PC-9 (cell line): ENCODE measurements at places on chromosomes 1 and 21. TPM values are rescaled to one million over a fixed set of nuclear protein-coding genes. Genes with fewer than 3 reads are reported as not detected.

- no peak overlapping the region for H3K27ac ChIP-seq
- H3K27me3 ChIP-seq, result no peaks in the 10 kb centered on the region
- DNase-seq, result no peak
- H3K4me1 ChIP-seq, result no peaks in the 10 kb centered on the region
- peaks cover 13% of the 10 kb centered on the region; the same call in 1 of the 2 replicates for H3K36me3 ChIP-seq
These were observed 36.5 kb downstream of the DTL start for GRCh38 chr1:212072047-212072446.

DNA sequence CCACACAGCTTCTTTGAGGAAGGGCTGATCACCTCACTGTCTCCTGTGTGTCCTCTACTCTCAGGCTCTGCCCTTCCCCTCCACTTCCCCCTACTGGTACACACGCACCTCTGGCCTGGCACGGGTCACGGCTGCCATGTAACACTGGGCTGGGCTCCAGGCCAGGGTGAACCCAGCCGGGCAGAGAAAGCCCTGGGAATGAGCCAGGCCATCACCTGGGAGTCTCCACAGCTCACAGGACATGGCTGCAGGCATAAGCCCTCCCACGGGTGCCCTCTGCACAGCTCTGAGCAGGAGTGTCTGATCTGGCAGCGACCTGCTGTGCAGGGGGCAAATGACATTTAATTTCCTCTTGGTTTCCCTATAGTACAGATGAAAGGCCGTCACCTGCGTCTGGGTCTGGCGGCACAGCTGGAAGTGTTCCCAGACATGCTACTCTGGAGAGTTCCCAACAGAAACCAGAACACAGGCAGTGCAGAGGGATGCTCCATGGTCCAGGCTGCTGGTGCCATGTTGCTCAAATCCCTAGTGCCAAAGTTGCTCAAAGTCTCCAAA is 61.2 kb downstream of the ERI3 start:
- DNase-seq, result no peak
- H3K36me3 ChIP-seq, result peaks cover 15% of the 10 kb centered on the region; the same call in 1 of the 2 replicates
- no peak overlapping the region for H3K27ac ChIP-seq
- no peaks in the 10 kb centered on the region for H3K4me1 ChIP-seq

DNA sequence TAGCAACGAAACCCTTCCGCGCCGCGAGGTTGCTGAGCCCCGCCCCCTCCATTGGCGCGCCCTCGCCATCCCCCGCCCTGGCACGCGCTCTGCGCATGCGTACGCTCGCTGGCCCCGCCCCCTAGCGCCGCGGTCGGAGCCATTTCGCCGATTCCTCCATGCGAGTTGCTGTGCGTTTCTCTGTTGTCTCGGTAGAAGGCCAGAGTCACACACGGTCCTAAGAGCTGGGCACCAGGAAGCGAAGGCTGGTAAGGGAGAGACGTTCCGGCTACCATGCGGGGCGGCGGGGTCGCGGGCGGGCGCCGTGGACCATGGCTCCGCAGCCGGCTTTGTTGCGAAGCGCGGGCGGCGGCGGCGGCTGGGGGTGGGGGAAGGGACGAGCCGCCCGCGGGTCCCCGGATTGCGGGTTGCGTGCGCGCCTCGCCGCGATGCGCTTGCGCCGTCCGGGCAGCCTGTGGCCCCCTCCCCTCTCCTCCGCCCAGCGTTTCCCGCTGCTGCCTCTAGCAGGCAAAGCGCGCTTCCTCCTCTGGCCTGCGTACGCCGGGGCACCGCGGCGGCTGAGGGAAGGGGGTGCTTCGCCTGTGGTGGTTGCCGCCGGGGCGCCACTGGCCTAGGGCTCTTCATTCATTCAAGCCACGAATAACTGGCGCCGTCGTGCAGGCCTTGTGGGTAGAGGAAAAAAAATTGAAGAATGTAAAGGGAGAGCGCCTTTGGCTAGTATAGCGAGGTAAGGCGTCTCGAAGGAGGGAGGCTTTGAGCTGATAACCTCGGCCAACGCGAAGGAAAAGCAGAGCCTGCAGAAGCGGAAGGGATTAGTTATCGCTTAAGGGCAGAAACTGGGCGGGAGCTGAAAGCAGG is at the start of gene DHX9:
DHX9 (plus strand) TSS at position 139 of the 858 bp plus-strand sequence. CDS start 3,220 bp downstream, outside the sequence.
- H3K4me1 ChIP-seq, result peaks cover 24% of the 10 kb centered on the region
- H3K27me3 ChIP-seq, result no peaks in the 10 kb centered on the region
- H3K36me3 ChIP-seq, result peaks cover 29% of the 10 kb centered on the region
- peak; percentile 93 for DNase-seq

- H3K27ac ChIP-seq, result no peak overlapping the region
- no peaks in the 10 kb centered on the region for H3K4me1 ChIP-seq
These were observed 26.7 kb upstream of the PCP4 start for GRCh38 chr21:39840373-39841097.

- peak; percentile 72 for DNase-seq
- H3K4me3 ChIP-seq, result peak overlapping the region; percentile 66
- H3K36me3 ChIP-seq, result no peaks in the 10 kb centered on the region
- peak overlapping the region; percentile 79 for H3K27ac ChIP-seq
- peaks cover 30% of the 10 kb centered on the region for H3K4me1 ChIP-seq
These were observed 722 bp downstream of the TUT4 start for GRCh38 chr1:52552236-52552504.

DNA sequence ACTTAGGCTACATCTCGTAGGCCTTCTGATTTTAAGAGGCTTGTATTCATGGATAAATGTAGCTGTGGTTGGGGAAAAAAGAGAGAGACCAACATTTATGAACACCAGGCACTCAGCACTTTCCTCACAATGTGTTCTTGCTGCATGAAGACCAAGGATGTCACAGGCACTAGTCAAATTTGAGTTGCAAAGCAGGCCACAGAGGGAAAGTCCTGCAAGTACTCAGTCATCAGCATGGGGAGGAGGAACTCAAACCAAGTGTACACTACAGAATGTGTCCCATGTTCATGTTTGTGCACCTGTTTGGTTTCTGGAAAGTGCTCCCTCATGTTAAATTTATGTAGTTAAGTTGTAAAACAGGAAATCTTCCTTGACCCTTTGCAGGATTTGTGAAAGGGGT is 8.7 kb upstream of the MAP3K7CL start:
- no peak overlapping the region for H3K4me3 ChIP-seq
- DNase-seq, result no peak

DNA sequence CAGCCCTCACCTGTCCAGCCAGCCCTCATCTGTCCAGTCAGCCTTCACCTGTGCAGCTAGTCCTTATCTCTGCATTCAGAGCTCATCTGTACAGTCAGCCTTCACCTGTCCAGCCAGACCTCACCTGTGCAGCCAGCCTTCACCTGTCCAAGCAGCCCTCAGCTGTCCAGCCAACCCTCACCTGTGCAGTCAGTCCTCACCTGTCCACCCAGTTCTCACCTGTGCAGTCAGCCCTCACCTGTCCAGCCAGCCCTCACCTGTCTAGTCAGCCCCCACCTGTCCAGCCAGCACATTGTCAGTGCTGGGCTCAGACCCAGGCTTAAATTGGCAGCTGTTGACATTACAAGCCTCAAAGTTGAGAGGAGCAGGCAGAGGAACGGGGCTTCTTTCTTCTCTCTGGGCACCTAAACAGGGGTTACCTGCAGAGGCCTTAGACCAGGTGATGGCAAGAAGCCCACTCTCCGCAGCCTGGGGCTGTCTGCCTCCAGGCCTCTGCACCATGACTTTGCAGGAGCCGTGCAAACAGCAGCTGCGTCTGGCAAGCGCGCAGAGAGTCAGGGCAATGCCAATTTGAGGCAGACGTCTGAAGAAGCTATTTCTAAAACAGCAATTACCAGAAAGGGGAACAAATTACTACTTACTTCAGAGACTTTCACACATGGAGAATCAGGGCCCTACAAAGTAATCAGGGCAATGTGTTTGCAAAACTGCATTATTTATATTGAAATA is 506.1 kb downstream of the NPHP4 start:
- DNase-seq, result no peak
- no peak overlapping the region for H3K27ac ChIP-seq
- no peak overlapping the region for H3K4me3 ChIP-seq
- no peaks in the 10 kb centered on the region for H3K36me3 ChIP-seq
- H3K4me1 ChIP-seq, result no peaks in the 10 kb centered on the region
- H3K27me3 ChIP-seq, result peaks cover 37% of the 10 kb centered on the region

DNA sequence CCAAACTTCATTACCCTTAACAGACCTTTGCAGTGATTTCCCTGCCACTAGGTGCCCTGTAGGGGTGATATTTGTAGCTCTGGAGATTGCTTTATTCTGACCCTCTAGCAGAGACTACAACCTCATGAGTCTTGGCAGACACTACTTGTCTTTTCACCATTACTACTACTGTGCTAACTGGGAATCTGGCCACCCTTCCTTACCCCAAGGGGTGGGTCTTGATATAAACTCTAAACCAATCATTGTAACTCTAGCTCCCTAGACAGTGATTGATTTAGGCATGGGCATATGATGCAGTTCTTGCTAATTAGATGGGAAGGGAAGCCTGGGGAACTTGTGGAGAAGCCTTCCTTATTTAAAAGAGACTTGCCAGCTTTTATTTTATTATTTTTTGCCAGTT is 3.9 kb downstream of the KPNA6 start:
- peaks cover 5% of the 10 kb centered on the region; the same call in 1 of the 2 replicates for H3K36me3 ChIP-seq
- no peak overlapping the region for H3K27ac ChIP-seq
- H3K27me3 ChIP-seq, result no peaks in the 10 kb centered on the region
- no peak for DNase-seq

GRCh38 chr21:15050568-15051377 is 14.0 kb downstream of the NRIP1 start:
- H3K4me3 ChIP-seq, result no peak overlapping the region
- DNase-seq, result no peak
- no peaks in the 10 kb centered on the region for H3K27me3 ChIP-seq
- peaks cover 8% of the 10 kb centered on the region; the same call in 1 of the 2 replicates for H3K4me1 ChIP-seq
- H3K27ac ChIP-seq, result no peak overlapping the region

DNA sequence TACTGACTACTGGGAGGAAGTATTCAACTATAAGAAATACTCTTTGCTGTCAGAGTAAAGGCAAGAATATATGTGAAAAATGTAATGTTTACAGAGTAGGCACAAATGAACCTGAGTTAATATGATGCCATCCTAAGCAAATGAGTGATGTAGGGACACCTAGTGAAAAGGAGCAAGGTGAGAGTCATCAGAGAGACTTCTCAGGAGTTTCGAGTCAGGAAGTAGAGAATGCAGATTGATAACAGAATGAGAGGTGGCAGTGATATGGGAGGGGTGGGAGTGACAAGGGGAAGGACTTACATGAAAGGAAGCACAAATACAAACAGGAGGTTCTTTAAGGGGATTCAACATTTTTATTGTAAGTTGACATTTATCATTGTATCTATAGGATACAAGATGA is 10.2 kb downstream of the PRCC start:
- no peak for DNase-seq
- H3K4me1 ChIP-seq, result no peaks in the 10 kb centered on the region
- no peak overlapping the region for H3K4me3 ChIP-seq
- no peak overlapping the region for H3K27ac ChIP-seq
- H3K36me3 ChIP-seq, result peaks cover 18% of the 10 kb centered on the region; the same call in 1 of the 2 replicates
- H3K27me3 ChIP-seq, result no peaks in the 10 kb centered on the region

DNA sequence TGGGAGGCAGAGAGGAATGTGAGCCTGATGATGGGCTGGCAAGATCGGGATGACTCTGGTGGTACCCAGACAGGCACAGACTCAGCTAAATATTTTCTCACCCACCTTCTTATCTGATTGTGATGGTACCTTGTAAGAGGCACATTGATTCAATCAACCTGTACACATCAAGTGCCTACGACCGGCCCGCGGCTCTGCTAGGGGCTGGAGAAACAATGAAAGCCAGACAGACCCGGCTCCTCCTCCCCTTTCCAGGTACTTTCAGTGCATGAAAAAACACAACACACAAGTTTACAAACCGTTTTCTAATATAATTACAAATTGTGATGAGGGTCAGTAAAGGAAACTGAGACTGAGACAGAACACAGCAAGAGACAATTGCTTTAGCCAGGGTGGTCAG is 115.0 kb downstream of the LACTBL1 start:
- DNase-seq, result no peak
- H3K36me3 ChIP-seq, result no peaks in the 10 kb centered on the region
- H3K4me3 ChIP-seq, result no peak overlapping the region
- H3K27me3 ChIP-seq, result no peaks in the 10 kb centered on the region
- no peak overlapping the region for H3K27ac ChIP-seq

- no peaks in the 10 kb centered on the region for H3K36me3 ChIP-seq
- H3K27me3 ChIP-seq, result no peaks in the 10 kb centered on the region
- no peaks in the 10 kb centered on the region; the same call in 1 of the 2 replicates for H3K4me1 ChIP-seq
- no peak overlapping the region for H3K27ac ChIP-seq
- no peak for DNase-seq
These were observed 981 bp upstream of the KIAA1614 start for GRCh38 chr1:180911640-180912191.

GRCh38 chr1:9079988-9080704 is 10.7 kb upstream of the SLC2A5 start:
- H3K4me1 ChIP-seq, result peaks cover 36% of the 10 kb centered on the region
- no peaks in the 10 kb centered on the region for H3K27me3 ChIP-seq
- no peak overlapping the region for H3K4me3 ChIP-seq
- peak overlapping the region; percentile 73; the same call in 1 of the 2 replicates for H3K27ac ChIP-seq

DNA sequence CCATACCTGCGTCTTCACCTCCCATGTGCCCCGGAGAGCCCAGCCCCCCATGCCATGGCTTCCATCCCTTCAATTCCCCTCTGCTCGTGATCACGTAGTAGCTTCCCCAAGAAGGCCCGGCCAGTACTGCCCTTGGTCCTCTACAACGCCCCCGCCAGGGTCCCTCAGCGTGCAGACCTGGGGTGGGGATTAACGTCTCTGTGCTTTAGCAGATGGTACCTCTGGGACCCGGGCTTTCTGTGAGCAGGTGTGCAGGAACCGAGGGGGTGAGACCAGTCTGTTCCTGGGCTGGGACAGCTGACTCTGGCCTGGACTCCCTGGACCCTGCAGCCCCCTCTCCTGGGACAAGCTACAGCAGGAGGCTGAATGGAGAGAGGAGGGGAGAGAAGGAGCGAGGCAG is 1.2 kb downstream of the PLCH2 start:
- no peaks in the 10 kb centered on the region for H3K36me3 ChIP-seq
- DNase-seq, result no peak
- no peak overlapping the region for H3K27ac ChIP-seq
- H3K4me3 ChIP-seq, result no peak overlapping the region
- H3K27me3 ChIP-seq, result peaks cover 53% of the 10 kb centered on the region

- no peak overlapping the region for H3K4me3 ChIP-seq
- peaks cover 14% of the 10 kb centered on the region for H3K4me1 ChIP-seq
These were observed 36.5 kb downstream of the PUM1 start for GRCh38 chr1:31029026-31029425.

DNA sequence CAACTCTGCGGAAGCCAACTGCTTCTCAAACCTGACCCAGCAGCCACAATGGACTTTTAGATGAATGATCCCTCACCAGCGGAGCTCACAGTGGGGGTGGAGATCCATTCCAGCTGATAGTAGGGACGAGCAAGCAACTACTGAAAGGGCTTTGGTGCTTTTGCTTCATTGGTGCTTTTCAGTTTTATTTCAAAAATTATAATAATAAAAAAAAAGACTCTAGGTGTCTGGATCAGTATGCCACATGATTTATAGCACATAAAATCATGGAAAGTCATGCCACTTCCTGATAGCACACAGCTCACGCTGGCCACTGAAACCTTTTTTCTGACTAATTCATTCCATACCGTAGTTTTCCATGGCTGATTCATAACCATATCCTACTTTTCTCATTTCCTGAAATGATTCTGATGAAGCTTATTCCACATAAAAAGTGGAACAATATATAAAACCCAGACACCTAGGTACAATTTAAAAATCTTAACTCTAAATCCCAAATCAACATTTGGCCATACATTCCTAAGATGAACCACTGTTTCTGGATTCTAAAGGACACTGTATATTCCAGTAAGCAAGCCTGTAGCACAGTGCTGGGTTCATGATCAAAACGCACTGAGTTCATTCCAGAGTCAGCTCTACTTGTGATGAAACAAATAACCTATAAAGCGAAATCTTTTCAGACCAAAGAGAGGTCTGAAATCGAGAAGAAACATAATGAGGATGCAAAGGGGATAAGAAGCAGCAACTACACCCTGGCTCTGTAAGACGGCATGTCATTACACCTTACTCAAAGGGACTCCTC is 41.3 kb upstream of the KCNE1 start:
- H3K36me3 ChIP-seq, result no peaks in the 10 kb centered on the region
- peak; percentile 57 for DNase-seq
- H3K4me3 ChIP-seq, result no peak overlapping the region

The ZNF683 gene
- total RNA-seq, result not detected in 2 replicates

The APOBEC4 gene
- not detected in 2 replicates for total RNA-seq

The OR2T11 gene
- not detected in 2 replicates for total RNA-seq
